ENCODE measurements at places on chromosomes 2 and 18.

DNA sequence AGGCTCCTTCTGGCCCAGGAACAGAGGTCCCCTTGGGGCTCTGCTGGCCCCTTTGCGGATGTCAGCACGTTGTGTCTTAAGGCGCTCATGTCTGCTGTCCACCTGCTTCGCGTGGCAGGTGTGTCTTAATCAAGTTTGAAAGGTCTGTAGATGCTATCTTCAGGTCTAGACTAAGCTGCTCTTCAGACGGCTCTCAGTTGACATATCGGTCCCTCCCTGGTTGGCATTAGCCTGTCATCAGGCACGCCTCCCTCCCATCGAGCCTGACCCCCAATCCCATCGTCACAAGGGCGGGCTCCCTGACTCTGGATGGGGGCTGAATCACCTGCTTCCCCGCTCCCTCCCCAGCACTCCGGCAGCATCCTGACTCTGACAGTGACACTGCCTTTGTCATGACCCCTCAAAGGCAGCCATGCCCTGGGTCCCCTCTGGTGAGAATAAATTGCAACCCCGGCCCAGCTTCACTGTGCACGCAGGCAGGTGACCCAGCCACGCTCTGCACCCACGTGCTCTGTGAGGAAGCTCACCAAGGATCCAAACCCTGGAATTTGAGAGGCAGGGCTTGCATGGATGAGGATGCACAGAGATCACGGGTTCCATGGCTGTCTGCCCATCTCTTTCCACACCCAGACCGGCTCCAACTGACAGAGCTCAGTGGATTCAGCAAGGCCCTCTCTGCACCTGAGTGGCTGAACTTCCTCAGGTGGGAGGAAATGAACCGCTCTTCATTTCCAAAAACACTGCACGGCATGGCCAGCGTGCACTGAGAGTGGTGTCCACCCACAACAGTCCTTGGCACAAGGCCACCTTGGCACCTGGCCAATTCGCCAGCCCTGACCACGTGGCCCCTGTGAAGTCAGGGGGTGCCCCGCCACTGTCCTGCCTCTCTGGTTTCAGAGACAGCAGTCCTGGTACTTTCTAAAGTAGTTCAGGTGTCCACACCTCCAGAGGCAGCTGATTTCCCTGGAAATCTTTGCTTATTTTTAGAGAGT lies 110.2 kb upstream of the GPC1 start:
- peak; percentile 40 for DNase-seq

- no peak for DNase-seq
Measured at GRCh38 chr2:64114063-64114911, 29.9 kb downstream of the PELI1 start.

DNA sequence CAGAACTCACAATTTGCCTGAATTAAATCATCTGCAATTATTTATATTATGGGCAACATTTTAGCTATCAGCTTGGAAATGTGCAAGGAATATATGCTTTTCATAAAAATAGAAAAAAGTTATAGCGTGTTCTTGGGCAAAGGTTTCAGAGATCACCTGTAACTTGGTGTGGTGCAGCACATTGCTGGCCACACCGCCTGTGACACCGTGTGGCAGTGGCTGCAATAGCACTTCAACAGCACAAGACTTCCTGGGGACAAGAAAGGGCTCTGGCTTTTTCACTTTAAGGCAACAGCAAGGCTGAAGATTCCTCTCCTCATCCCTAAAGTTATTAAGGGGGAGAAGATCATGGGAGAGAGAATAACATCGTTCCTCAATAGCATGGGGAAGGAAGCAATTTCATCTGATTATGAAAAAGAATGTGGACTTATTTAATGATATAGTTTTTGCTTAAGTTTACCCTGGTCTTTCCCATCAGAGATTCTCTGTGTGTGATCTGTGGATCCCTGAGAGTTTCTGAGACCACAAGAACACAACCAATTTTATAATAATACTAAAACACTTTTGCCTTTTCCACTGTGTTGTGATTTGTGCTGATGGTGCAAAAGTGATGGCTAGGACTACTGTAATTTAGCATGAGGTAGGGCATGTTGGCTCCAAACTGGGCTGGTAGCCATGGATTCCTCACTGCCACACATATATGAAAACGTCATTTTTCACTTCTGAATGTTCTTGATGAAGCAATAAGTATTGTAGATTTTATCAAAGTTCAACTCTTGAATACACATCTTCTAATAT lies 15.0 kb upstream of the SERPINB3 start:
- no peak for DNase-seq

DNA sequence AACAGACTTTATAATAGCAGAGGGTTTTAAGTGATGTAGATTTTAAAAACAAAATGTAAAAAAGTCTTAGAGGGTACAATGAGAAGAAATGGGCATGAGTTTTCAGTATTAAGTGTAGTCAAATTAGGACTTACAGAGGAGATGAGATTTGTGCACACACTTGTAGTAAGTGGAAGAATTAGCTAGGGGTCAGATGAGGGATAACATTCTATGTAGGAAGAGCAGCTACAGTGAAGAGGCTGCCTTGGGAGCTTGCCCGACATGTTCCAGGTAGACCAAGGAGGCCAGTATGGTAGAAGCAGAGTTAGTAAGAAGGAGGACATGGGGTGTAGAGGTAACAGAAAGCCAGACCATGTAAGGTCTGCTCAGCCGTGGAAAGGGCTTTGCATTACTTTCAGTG lies 189.2 kb upstream of the DSEL start:
- DNase-seq = no peak

GRCh38 chr2:96213379-96213778 lies 4.8 kb upstream of the STARD7 start:
- DNase-seq = no peak

GRCh38 chr18:80252136-80252535 lies 4.8 kb upstream of the PARD6G start:
- DNase-seq = no peak
